Dermis blood vessel endothelial cell (primary cell): ENCODE measurements at places on chromosomes 6 and 20.

GRCh38 chr6:146153040-146153758, 124.3 kb downstream of the GRM1 start:
- no peak for DNase-seq

- no peak for DNase-seq
Measured at GRCh38 chr6:52736145-52736544, 27.1 kb downstream of the GSTA2 start.

DNA sequence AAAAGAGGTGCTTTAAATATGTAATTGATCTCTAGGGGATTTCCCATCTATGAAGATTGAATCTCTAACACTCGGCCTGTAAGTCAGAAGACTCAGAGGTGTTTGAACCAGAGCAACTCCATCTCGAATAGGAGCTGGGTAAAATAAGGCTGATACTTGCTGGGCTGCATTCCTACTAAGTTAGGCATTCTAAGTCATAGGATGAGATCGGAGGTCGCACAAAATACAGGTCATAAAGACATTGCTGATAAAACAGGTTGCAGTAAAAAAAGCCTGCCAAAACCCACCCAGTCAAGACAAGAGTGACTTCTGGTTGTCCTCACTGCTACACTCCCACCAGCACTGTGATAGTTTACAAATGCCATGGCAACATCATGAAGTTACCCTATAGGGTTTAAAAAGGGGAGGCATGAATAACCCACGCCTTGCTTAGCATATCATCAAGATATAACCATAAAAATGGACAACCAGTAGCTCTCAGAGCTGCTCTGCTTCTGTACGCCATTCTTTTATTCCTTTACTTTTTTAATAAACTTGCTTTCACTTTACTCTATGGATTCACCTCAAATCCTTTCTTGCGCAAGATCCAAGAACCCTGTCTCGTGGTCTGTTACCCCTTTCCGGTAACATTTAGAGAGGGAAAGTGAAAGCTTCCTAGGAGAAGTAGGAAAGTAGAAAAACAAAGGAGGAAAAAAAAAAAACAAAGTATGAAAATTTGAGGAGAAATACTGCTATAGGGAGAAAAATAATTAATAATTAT, 129.7 kb upstream of the PHACTR1 start:
- DNase-seq, result no peak

- DNase-seq, result peak; percentile 67
Measured at GRCh38 chr6:145813285-145814034, 1.1 kb downstream of the FBXO30 start.

GRCh38 chr6:56946368-56946767, 8.5 kb upstream of the BEND6 start:
- no peak for DNase-seq

DNA sequence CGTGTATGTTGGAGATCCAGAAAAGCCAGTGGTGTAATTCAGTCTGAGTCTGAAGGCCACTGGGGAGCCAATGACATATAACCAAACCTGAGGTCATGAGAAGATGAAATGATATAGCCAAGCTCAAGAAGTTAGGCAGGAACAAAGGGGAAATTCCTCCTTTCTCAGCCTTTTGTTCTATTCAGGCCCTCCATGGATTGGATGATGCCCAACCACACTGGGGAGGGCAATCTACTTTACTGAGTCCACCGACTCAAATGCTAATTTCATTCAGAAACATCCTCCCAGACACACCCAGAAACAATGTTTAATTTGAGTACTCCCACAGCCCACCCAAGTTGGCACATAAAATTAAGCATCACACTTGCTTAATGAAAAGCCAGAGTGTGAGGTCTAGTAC, 183.6 kb downstream of the GJA1 start:
- no peak for DNase-seq

DNA sequence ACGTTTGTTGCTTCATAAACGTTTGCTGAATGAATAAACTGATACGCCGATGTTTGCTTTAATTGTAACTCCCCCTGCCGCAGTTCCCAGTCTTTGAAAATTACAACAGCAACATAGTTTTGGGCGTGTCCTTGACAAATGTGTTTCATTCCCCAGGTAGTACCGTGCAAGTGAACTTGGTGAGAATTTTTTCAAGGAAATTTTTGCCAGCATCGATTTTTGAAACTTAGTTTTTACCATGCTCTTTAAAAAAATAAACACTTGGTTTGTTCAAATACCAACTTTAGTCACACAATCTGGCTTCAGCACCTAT, 60.1 kb downstream of the FAM217A start:
- DNase-seq, result no peak

DNA sequence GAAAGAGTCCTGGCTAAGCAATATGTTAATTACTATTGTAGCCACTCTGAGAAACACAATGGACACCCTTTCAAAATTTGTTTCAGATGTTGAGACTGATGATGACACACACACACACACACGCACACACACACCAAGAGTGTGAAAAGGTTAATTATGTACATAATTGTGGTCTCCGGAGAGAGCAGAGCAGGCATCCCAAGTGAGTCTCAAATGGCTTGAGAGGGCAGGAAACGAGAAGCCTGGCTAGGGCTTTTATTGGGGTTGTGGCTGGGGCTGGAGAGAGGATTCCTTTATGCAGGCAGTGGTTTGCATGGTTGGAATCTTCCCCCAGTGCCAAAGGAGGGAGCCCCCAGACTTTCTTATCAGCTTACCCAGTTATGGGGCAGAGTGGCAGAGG, 38.2 kb upstream of the NKX2-4 start:
- no peak for DNase-seq

DNA sequence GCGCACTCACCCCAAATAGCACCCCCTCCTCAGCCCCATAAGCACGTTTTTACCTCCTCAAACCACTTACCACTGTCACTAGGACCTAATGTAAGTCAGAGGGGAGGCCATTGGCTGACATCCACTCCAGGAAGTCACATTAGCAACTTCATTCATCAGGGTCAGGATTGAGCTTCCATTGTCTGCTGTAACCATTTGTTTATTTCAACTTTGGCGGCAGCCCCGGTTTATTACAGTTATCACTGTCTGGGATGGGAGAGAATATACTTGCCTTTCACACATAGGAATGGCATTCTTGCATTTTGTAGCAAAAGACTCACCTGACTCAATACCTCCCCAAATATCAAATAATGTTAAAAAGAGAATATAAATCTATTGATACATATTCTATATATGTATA, 38.3 kb downstream of the MAFB start:
- DNase-seq, result peak; percentile 35

DNA sequence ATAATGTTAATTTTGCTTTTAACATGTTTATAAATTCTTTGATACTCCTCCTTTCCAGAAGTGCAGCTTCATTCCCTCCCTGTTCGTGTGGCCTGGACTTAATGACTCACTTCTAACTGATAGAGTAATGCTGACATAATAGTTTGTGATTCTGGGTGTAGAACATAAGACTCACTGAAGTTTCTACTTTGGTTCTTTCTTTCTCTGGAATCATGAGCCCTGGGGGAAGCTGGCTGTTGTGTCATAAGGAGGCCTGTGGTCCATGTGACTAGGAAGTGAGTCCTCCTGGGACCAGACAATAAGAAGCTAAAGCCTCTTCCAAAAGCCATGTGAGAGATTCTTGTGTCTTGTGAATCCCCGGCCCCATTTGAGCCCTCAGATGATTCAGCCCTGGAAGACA, 30.5 kb upstream of the HLA-G start:
- no peak for DNase-seq

DNA sequence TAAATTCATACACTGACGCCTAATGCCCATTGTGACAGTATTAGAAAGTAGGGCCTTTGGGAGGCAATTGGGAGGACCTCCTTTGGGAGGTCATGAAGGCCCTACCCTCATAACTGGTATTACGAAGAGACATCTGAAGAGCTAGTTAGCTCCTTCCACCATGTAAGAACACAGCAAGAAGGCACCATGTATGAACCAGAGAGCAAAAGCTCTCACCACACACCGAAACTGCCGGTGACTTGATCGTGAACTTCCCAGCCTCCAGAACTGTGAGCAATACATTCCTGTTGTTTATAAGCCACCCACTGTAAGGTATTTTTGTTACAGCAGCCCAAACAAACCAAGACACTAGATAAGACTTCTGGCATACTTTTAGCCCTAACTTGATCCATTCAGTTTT, 41.8 kb downstream of the GCLC start:
- DNase-seq, result no peak

DNA sequence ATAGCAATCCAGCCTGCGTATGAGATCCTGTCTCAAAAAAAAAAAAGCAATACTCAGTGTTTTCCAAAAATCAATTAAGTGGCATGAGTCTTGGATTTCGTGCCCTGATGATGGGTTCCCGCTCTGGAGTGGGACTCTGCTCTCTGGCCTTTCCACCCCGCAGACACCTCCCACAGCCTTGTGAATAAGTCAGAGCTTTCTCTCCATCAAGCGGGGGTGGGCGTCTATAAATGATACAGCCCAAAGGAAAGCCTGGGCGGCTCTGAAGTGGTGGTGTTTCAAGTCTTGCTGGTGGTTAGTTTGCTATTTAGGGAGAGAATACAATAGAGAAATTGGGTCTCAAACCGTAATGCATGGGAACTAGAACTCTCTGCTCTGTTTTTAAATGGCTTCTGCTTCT, 52.5 kb upstream of the TAGAP start:
- DNase-seq, result no peak

- DNase-seq, result peak; percentile 94
Measured at GRCh38 chr6:85865420-85866369, 223.0 kb upstream of the SYNCRIP start.

DNA sequence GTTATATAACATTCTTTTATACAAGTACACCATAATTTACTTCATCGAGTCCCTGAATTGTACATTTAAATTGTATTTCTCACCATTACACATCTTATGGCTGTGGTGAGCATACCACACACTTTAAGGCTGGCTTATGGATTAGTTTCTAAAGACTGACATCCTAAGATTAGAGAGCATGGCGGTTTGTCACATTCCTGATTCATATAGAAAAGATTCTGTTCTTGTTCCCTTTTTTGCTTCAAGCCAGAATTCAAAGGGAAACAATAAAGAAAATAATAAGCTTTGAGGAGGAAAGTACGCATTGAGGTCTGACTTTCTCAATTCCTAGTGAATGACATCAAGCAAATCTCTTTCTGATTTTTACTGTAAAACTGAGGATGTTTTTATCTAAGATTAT, 2.5 kb downstream of the BTN1A1 start:
- DNase-seq, result no peak

GRCh38 chr6:37845930-37846329, 26.4 kb downstream of the ZFAND3 start:
- no peak for DNase-seq

GRCh38 chr20:24972341-24972740, 20.2 kb downstream of the APMAP start:
- no peak for DNase-seq

DNA sequence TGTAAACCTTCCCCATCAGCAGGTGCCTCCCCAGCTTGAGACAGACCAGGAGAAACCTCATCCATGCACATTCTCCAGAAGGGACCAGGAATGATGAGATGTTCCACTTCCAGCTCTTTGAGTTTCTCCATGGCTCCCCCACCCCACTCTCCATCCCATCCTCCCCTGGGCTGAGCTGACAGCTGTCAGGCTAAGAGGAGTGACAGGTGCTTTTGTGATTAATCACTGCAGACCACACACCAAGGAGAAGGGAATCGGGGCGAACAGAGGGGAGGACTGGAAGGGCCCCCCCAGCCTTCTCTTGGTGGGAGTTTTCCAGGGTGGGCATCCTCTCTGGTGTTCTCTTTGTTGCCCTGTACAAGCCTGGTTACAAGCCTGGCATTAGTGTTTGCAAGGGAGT, 56.1 kb upstream of the ZFAND3 start:
- DNase-seq, result no peak

DNA sequence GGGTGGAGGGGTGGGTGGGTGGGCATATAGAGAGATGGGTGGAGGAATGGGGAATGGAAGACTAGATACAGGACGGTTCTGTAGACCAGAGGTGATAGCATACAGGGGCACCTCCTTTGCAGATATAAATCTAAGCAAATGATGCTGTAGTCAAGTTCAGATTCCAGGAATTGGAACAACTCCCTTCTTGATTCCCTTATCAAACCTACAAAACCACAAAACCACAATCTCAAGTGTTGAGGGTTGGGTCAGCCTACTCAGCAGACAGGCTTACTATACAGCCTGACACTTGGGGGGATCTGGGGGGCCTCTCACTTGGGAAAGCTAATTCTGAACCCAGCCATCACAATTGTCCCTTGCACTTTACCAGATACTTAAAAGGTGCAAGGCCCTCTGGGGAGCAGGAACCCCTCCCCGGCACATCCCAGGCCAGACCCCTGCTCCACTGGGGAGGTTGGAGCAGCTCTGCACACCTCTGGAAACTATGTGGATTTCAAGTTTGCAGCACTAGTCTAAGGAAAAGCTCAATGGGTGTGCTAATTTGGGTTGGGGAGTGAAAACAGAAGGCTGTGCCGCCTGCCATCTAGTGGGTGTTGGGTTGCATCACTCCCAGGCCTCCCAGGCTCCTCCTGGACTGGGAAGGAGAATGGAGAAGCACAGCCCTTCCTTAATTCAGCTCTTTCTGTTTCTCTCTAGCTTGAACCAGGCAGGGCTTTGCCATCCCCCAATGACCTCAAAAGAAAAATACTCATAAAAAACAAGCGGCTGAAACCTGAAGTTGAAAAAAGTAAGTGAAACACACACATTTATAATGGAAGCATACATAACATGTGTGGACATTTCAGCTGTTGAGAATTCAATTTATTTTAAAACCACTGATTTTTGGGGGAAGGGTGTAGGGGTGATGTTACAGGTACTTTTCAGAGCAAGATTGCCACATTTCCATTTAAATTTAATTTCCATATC, 121.2 kb upstream of the LAMP5 start:
- DNase-seq, result peak; percentile 54

DNA sequence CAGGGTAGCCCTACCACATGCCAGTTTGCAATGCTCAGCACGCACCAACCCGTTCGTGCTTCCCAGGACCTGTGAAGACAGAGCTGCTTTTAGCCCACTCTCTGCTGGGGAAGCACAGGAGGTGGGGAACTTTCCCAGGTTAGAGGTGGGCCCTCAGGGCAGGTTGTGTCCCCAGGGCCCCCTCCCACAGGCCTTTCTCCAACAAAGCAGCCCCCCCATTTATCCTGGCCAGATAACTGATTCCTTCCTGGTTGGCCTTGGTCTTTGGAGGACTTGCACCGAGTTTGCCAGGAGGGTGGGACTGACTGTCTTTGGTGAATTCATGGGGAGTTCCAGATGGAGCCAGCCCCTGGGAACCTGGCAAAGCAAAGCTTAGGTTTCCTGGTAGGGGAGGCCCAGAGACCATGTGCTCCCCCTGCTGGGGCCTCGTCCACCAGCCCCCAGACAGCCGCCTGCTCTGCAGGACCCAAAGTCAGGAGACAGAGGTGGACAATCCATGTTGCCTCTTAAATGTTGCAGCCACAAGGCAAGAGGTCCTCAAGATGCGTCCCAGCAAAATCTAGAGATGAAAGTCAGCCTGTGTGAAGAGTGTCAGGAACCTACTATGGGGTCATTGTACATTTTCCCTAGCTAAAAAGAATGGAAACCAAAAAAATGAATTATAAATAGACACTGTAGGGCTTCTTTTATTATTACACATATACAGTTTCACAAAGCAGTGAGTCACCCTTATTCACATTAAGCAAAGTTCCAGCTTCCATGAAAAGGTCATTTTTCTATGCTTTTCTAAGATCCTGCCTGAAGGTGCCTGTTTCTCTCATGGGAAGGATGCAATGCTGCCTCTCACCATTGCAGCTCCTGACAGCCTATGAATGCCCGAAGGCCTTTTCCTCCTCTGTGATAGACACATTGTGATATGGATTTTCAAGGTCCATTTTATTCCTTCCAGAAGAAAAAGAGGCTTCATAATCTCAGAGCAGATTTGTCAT, 497.8 kb downstream of the PREX1 start:
- peak; percentile 67 for DNase-seq

GRCh38 chr6:36716476-36717093, 19.0 kb downstream of the RAB44 start:
- no peak for DNase-seq
